ENCODE measurements at places on chromosomes 7 and 10.

DNA sequence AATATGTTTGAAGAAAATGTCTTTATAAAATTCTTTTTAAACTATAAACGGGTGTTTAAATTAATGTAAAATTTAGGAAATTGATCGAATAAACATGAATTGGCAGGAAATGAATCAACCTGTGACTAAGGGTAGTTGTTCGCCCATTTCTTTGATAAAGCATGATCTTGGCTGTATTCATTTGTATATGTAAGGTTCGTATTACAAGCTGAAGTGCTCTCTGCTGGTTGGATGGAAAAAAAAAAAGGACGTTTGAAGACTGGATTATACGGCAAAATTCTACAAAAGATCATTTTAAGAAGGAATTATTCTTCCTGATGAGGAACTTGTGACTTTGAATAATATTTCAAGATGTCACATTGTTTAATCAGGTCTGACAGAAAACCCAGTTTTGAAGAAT is 185.4 kb upstream of the ANK3 start:
- no peak for DNase-seq

GRCh38 chr10:113221756-113222168 is 271.7 kb downstream of the TCF7L2 start:
- DNase-seq, result no peak

DNA sequence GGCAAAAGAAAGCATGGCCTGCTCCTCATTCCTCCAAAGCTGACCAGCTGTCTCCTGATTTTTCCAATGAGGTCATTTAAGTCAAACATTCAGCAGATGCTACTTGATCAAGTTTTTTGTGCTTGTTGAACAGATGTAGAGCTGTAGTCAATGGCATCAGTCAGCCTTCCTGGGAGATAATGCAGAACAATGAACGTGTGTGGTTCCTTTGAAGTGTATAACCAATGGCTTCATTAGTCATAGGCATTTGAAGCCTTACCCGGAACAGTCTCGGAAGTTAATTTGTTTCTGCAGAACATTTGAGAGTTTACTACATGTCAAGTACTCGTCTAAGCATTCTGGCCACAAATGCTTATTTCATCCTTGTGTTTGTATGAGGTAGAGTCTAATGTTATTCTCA is 227.1 kb downstream of the ADRA2A start:
- no peak for DNase-seq

DNA sequence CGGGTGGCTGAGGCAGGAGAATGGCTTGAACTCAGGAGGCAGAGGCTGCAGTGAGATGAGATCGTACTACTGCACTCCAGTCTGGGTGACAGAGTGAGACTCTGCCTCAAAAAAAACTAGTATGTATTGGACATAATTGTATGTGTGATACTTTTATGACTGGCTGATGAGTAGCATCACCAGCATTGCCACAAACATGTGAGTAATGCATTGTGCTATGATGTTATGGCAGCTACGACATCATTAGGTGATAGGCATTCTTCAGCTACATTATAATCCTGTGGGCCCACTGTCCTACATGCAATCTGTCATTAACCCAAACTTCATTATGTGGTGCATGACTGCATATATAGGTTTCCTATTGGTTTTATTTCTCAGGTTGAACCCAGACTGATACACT is 352.4 kb downstream of the GALNT17 start:
- no peak for DNase-seq

GRCh38 chr10:118495499-118495898 is 99.9 kb downstream of the PRLHR start:
- no peak for DNase-seq

DNA sequence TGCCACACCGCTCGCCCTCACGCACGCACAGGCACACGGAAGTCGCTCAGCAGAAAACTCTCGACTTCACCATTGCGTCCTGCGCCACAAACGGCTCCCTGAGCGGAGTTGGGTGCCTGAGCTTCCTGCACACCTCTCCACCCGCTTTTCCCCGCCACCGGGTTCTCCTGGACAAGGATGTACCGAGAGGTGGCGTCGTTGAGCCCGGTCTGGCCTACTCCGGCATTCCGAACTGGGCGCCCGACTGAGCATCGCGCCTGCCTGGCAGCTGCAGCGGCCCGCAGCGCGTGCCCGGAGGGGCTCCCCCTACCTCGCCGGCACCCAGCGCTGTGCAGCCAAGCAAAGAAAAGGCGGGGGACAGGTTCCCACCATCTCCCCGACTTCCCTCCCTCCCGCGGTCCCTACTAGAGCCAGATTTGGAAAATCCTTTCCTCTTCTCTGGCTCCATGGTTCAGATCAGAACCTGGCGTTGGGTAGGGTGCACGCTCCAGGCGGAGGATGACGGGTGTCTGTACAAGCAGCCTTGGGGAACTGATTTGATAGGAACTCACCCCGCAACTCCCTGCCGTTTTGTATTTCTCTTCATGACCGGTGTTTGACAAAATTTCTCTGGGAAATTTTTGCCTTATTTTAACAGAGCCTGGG is 1.7 kb downstream of the SORCS3 start:
- no peak for DNase-seq

DNA sequence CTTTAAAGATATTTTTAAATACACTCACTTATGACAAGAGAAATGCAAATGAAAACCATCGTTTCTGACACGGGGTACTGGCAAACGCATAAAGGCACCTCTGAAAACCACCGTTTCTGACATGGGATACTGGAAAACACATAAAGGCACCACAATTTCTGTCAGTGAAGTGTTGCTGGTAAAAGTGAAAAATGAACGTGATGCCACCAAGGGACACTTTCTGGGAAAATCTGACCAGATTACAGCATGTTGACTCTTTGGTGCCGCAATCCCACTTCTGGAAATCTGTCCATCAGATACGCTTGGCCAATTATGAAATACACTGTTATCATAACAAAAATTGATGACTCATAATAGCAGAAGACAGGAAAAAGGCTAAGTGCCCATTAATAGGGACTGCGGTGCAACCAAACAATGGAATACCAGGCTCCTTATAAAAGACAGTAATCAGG is 131.7 kb downstream of the ZMYND11 start:
- DNase-seq, result no peak

DNA sequence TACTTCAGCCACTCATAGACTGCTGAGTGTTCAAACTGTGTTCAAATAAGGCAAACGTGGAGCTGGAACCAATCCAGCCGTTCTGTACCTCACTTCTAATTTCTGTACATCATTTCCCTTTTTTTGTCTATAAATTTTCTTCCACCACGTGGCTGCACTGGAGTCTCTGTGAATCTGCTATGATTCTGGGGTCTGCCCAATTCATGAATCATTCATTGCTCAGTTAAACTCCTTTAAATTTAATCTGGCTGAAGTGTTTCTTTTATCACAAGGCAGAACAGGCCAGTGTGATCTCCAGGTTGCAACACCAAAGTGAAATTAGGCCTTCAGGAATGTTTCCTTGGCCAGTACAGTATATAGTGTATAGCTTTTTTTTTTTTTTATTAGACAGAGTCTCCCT is 53.5 kb downstream of the DNAJC12 start:
- no peak for DNase-seq

GRCh38 chr7:49396229-49396628 is 377.2 kb upstream of the VWC2 start:
- DNase-seq, result no peak

DNA sequence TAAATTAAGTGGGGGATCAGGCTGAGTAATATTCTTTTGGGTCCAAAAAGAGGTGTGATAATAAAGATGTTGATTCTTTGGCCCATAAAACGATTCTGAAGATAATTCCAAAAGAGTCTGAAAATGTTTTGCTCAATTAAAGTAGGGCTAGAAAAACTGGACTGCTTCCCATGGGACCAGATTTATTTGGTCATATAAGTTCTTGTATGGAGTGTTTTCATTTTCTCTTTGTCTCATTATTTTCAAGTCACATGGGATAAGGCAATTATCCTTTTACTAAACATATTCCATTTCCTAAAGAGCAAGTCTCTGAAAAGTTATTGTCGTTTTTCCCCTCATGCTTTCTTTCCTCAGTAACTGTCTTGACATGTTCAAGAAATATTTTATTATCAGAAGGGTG is 41.5 kb downstream of the CDK6 start:
- DNase-seq, result no peak

GRCh38 chr7:133183042-133183794 is 69.7 kb upstream of the EXOC4 start:
- DNase-seq, result no peak

- DNase-seq, result peak; percentile 51
Measured at GRCh38 chr10:21398563-21399231, 126.8 kb downstream of the SKIDA1 start.

GRCh38 chr10:4397337-4397736 is 428.7 kb upstream of the AKR1E2 start:
- no peak for DNase-seq

DNA sequence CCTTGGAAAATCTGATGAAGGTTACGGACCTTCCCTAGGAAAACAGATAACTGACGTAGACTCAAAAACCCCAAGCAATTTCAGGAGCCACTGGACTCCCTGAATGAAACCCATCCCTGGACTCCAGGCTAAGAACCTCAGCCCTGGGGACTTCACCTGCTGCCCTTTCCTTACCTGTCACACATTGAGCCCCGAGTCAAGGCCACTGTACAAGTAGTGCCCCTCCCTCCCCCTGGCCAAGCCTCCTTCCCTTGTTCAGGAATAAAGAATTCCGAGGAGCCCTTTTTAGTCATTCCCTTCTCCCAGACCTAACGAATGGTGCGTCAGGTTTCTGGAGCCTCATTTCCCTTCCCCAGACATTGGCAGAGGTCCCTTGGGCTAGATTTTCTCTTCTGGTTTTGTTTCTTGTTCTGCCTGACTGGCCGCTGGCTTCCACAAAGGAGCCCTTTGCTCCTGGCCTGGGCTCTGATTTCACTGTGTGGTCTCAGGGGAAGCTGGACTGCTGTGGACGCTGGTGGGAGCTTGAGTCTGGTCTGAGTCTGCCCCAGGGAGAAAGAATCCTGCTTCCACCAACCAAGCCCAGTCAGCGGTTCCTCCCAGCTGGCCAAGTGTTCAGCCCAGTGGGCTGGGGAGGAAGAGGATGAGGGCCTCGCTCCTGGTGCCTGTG is 31.7 kb downstream of the ZNF775 start:
- no peak for DNase-seq

- DNase-seq, result no peak
Measured at GRCh38 chr10:99346247-99346646, 17.1 kb downstream of the CNNM1 start.

DNA sequence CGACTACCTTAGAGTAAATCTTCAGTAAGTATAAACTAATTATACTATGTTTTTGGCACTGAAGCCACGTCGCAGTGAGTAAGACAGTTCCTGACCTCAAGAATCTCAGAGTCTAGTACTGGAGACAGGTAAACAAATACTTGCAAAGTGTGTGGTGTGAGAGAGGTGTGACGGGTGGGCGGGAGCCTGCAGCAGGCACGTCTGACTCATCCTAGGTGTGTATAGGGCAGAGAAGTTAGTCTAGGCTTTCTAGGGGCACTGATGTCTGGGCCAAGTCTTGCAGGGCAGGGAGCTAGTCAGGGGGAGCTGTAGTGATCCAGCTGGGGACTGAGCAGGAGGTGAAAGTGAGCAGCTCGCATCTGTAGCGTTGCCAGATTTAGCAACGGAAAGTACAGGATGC is 35.9 kb upstream of the SFTPD start:
- DNase-seq, result no peak

- no peak for DNase-seq
Measured at GRCh38 chr7:47514367-47514766, 67.5 kb downstream of the TNS3 start.

- no peak for DNase-seq
Measured at GRCh38 chr7:17289074-17289645, 9.3 kb upstream of the AHR start.

DNA sequence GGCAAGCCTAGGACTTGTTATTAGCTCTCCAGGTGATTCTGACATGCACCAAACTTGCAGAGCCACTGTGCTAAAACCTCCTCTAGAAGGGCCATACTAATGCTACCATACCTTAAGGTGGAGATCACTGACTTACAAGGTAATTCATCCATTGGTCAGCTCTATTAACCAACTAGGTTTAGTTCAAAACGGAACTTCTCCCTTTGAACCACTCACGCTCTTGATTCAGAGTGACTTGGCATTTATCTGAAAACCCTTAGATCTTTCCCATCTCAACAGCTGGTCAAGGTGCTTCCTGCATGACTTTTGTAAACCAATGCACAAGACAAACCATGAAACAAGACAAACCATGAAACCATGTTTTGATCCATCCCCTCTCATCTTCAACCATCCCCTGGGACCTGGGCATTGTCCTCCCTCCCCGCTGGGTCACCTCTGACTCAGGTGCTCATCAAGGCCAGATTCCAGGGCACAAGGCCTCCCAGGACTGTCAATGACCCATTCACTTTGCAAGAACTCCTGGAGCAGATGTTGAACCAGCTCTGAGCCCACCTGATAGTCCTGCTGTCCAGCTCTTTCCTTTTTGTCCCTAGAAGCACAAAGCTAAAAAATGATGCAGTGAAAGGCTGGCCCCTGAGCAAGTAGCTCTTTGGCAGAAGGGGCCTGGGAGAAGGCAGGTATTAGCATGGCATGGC is 18.8 kb downstream of the IMPDH1 start:
- no peak for DNase-seq

DNA sequence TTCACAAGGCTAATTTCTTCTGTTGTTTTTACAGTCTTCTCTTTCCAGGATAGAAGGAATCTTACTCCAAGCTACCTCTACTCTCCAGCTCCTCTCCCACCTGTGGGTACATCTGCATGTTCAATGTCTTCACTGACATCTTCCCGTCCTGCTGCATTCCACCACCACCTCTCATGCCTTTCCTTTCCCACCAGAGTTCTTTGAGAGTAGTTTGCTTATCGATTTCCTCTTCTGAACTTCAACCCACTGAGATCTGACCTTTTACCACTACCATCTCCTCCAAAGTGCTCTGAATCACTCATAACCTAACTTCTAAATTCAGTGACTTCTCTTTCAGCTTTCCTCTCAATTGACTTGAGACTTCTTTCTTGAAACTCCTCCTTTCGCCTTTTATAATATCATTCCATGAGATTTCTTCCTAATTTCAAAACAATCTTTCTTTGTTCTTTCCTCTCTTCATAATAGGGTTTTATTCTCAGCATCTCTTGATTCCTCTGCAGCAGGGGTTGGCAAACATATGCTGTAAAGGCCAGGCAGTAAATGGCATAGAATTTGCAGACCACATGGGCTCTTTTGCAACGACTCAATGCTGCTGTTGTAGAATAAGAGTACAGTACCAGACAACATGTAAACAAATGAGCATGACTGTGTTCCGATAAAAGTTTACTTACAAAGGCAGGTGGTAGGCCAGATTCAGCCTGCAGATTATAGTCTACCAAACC is 22.1 kb downstream of the ACSL5 start:
- peak; percentile 93 for DNase-seq
